ENCODE measurements at places on chromosomes 7 and 10.

DNA sequence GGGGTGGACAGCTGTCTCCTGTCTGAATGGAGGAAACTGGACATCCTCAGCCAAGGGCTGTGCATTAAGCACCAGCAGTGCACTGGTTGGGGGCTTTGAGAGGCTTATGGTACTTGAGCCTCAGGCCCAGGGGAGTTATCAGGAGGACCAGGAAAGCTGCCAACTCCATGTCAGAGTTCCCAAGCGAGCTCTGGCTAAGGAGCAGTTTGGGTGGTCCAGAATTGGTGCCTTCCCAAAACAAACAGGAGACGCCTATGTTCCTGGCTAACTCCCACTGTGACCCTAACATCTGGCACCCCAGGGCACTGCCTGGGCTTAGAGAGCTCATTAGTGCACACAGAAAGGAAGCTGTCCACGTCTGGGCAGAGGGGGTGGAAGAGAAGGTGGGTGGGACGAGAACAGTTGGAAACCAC lies 408.6 kb upstream of the NPVF start:
- no peak overlapping the region for H3K4me3 ChIP-seq
- no peaks in the 10 kb centered on the region for H3K27me3 ChIP-seq
- H3K4me1 ChIP-seq: peaks cover 2% of the 10 kb centered on the region

GRCh38 chr7:24801883-24802282 lies 44.6 kb upstream of the GSDME start:
- H3K4me1 ChIP-seq: no peaks in the 10 kb centered on the region
- no peak for DNase-seq
- no peak overlapping the region for H3K27ac ChIP-seq
- no peaks in the 10 kb centered on the region for H3K27me3 ChIP-seq
- H3K4me3 ChIP-seq: no peak overlapping the region
- peaks cover 78% of the 10 kb centered on the region for H3K36me3 ChIP-seq

- no peak overlapping the region for H3K27ac ChIP-seq
- no peaks in the 10 kb centered on the region for H3K4me1 ChIP-seq
- H3K4me3 ChIP-seq: no peak overlapping the region
- no peak for DNase-seq
Measured at GRCh38 chr7:154566877-154567276, 436.0 kb downstream of the PAXIP1 start.

DNA sequence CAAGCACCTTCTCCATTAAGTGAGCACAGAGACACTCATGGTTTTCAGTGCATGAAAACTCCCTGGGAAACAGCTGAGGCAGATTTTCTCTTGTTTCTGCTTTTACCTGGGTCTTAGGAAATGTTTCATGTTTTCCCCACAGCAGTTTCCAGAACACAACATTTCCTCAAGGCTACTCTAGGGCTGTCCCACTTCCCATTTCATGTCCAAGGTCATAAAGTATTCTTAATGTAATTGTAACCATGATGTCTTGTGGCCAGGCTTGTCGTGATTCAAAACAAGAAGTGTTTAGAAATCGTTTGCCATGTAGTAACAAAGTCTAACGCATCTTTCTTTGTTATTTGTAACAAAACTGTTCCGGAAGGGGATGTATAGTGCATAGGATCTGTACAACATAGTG lies 83.8 kb upstream of the NRP1 start:
- no peaks in the 10 kb centered on the region for H3K36me3 ChIP-seq
- no peak overlapping the region for H3K27ac ChIP-seq
- DNase-seq: no peak
- H3K4me1 ChIP-seq: peaks cover 13% of the 10 kb centered on the region

GRCh38 chr7:92767437-92767836 lies 68.9 kb downstream of the CDK6 start:
- no peak for DNase-seq
- peaks cover 6% of the 10 kb centered on the region for H3K4me1 ChIP-seq
- no peaks in the 10 kb centered on the region for H3K27me3 ChIP-seq

Data from neuronal stem cell (in vitro differentiated cells).